ENCODE measurements at places on chromosomes 1 and 21. TPM values are rescaled to one million over a fixed set of nuclear protein-coding genes. Genes with fewer than 3 reads are reported as not detected.

The LRRC39 gene
- total RNA-seq: 0.33 TPM

The TNFSF18 gene
- under 0.01 TPM for total RNA-seq

The RAP1GAP gene
- 0.15 TPM for total RNA-seq

The MSH4 gene
- total RNA-seq: 0.33 TPM

The LMX1A gene
- total RNA-seq: not detected

The OR2L13 gene
- not detected for total RNA-seq
